Right lung (tissue), 10 donors: ENCODE measurements at places on chromosomes 7 and 10. TPM values are rescaled to one million over a fixed set of nuclear protein-coding genes. Genes with fewer than 3 reads are reported as not detected.

Gene NYAP1
- 3.0 TPM for polyA plus RNA-seq

GRCh38 chr7:79009647-79010046 is 443.8 kb downstream of the MAGI2 start:
- no peak for DNase-seq

DNA sequence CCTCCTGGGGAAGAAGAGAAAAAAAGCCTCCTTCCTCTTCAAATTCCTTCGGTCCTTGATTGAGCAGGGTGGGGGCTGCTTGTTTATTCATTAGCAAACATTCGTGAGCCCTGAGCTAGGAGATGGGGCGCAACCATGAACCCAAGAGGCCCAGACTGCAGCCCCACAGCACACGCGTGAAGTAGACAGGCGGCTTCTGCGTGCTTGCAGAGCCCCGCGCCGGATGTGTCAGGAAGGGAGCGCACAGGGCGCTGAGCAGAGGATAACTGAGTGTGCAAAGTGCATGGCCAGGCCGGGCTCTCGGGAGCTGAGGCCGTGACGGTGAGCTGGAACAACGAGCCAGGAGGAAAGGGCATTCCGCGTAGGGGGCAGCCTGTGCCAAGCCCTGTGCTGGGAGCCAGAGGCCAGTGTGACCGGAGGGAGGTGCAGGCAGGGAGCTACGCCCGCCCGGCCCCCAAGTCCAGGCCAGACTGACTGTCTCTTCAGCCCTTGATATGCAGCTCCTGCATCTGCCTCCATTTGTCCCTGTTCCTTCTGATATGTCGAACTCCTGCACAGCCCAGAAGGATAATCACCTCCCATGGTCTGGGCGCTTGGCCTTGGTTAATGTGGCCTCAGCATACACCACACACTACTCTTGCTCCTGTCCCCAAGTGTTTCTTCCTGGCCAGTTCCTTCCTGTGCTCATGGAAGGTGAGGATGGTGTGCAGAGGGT is 4.6 kb downstream of the FOXL3 start:
- DNase-seq, result no peak

DNA sequence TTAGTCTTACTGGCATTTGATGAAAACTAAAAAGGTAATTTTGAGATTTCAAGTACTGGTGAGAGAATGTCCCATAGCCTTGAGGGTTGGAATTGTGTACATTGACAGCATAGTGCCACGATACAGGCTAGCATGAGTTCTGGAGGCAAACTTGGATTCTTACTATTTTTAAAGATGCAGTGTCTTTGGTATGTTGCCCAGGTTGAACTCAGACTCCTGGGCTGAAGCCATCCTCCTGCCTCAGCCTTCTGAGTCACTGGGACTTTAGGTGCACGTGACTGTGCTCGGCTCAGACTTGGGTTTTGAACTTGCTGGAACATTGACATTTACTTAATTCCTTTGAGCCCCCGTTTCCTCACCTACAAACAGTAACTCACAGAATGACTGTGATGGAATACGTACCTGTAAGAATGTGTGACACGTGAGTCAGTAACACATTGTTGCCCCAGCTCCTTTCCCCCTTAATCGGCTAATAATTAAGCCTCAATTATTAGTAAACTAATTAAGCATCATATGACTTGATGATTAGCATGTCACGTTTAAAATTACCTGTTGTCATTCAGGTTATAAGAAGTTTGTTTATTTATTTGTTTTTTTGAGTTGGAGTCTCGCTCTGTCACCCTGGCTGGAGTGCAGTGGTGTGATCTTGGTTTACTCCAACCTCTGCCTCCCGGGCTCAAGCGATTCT is 10.6 kb downstream of the DNAJB6 start:
- no peak for DNase-seq

- no peak for DNase-seq
Measured at GRCh38 chr7:99794585-99795502, 10.9 kb upstream of the CYP3A4 start.
